ENCODE measurements at places on chromosomes 7 and 10.

- DNase-seq: no peak
Observed at GRCh38 chr10:35308809-35309208, 27.5 kb upstream of the CCNY start.

DNA sequence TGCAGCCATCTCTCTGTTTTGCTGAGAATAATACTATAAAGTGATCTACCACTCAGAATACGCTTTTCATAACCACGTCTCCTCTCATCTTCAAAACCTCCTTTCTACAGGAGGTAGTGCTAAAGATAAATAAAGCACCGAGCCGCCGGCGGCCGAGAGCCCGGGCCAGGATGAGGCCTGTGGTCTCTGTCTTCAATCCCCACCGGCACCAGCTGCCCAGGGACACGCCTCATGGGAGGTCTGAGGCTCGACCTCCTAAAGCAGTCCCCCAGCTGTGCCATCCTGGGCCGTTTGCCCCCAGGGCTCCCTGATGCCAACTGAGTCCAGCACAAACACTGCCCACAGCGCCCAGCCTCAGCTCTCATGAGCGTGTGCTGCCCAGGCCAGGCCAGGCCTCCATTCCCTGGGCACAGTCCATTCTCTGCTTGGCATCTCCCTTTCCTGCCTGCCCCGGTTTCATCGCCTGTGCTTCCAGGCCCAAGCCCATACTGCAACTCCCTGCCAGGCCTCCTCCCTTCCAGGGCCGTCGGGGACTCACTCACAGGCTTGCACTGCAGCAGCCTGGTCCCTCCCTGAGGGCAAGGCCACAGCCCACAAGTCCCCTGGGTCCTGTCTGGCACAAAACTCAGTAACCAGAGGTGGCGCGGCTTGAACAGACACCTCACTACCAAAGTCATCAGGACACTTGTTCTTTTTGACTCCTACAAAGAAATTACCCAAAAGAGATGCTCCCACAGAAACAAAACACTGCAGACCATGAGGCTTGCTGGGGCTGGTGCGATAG lies 2.5 kb downstream of the INTS1 start:
- no peak for DNase-seq

GRCh38 chr10:110502851-110503301 lies 5.2 kb downstream of the DUSP5 start:
- DNase-seq: no peak

- no peak for DNase-seq
Observed at GRCh38 chr7:139915864-139916716, 87.0 kb downstream of the TBXAS1 start.

DNA sequence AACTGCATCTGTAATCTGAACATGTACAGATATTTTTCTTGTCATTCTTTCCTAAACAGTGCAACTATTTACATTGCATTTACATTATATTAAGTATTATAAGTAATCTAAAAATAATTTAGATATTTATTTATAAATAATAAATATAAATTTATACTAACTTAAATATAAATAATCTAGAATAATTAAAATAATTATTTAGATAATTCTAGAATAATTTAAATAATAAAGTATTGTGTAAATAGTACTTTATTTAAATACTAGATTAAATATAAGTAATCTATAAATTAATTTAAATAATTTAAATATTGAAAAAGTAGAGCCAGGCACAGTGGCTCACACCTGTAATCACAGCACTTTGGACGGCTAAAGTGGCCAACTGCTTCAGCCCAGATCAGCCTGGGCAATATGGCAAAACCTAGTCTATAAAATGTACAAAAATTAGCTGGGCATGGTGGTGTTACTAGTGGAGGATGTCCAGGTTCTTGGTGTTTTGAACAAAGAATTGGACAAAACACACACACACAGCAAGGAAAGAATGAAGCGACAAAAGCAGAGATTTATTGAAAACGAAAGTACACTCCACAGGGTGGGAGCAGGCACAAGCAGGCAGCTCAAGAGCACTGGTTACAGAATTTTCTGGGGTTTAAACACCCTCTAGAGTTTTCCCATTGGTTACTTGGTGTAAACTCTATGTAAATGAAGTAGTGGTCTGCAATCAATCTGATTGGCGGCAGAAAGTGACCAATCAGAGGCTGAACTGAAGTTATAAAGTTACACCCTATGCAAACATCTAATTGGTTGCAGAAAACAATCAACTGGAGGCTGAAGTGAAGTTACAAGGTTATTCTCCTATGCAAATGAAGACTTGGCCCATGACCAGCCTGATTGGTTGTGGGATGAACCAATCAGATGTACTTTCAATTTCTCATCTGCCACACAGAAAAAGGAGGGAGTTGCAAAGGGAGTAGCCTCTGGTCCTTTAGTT lies 100.2 kb upstream of the SP4 start:
- DNase-seq: no peak

DNA sequence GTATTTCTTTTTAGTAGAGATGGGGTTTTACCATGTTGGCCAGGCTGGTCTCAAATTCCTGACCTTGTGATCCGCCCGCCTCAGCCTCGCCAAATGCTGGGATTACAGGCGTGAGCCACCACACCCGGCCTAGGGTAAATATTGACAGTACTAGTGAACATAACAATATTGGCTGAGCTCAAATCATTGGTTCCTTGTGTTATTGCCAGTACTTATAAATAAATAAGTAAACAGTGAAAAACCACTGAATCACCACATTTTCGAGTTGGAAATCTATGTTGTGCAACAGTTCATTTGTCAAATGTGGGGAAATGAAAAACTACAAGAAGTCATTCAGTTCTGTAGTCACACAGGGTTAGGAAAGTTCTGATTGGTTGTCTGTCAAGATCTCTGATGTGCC lies 15.8 kb downstream of the RPP30 start:
- no peak for DNase-seq

GRCh38 chr10:21813946-21814345 lies 189.6 kb downstream of the DNAJC1 start:
- no peak for DNase-seq

- no peak for DNase-seq
Observed at GRCh38 chr7:28301148-28301641, 111.1 kb upstream of the CREB5 start.

DNA sequence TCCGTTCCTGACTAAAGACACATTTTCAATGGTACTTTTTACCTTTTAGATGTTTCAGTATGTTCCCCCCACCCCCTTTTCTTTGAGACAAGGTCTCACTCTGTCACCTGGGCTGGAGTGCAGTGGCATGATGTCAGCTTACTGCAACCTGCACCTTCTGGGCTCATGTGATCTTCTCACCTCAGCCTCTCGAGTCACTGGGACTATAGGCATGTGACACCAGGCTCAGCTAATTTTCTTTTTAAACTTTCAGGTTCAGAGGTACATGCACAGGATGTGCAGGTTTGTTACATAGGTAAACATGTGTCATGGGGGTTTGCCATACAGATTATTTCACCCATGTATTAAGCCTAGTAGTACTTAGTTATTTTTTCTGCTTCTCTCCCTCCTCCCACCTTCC lies 99.3 kb upstream of the RPA3 start:
- DNase-seq: no peak

- no peak for DNase-seq
Observed at GRCh38 chr7:115924411-115924810, 106.2 kb downstream of the TFEC start.

GRCh38 chr7:77479536-77480088 lies 57.5 kb upstream of the PTPN12 start:
- DNase-seq: no peak

- no peak for DNase-seq
Observed at GRCh38 chr7:4523219-4523618, 158.9 kb upstream of the FOXK1 start.

DNA sequence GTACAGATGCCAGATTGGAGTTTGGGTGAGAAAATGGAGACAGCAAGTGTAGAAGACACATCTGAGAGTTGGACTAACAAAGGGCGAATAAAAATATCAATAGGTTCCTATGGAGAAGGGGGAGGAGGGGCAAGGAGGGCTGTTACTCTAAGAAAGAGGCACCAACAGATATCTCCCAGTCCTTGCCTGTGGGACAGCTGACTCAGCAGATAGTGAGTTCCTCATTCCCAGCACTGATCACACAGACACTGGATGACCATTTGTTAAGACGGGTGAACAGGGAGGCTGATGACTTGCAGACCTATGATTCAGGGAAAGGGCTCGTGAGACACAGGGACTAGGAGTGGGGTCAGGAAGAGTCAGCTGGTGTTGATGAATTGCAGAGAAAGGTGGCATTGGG lies 5.7 kb upstream of the PRR15 start:
- no peak for DNase-seq

GRCh38 chr10:117412469-117413010 lies 37.3 kb upstream of the PDZD8 start:
- no peak for DNase-seq

DNA sequence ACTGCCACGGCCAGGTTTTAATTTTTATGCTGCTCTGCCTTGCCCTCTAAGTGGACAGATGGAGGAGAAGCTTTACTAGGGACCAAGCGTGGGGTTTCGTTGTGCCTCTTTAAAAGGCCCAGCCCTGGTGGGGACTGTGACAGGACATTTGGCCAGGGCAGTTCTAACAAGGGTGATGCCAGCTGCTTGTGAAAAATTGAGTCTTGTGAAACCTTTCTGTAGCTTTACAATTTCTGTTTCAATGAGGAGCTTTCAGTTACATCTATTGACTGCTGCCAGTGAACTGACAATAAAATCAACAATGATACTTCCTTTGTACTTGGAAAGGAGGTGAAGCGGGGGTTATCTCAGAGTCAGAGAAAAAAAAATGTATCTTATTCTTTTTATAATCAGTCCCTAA lies 233.1 kb upstream of the CSTF2T start:
- no peak for DNase-seq

DNA sequence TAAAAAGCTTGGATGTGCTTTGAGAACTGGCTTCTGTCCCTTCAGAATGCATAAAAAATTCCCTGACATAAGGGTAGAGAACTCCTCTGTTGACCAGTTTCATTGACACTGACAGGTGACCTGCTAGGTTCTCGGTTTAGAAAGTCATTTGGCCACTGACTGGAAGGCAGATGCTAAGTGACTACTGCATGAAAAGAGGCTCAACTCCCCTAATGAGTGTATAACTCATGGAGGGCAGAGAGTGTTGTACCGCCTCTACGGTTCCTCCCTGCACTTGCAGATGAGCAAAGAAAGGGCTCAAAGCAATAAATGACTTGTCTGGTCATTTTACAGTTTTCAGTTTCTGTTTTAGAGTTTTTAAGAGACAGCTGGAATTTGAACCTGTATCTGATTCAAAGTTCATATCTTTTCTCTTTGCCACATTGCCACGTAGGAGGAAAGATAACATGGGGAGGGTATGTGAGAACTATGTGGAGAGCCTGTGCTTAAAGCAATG lies 2.9 kb upstream of the FGL2 start:
- no peak for DNase-seq

DNA sequence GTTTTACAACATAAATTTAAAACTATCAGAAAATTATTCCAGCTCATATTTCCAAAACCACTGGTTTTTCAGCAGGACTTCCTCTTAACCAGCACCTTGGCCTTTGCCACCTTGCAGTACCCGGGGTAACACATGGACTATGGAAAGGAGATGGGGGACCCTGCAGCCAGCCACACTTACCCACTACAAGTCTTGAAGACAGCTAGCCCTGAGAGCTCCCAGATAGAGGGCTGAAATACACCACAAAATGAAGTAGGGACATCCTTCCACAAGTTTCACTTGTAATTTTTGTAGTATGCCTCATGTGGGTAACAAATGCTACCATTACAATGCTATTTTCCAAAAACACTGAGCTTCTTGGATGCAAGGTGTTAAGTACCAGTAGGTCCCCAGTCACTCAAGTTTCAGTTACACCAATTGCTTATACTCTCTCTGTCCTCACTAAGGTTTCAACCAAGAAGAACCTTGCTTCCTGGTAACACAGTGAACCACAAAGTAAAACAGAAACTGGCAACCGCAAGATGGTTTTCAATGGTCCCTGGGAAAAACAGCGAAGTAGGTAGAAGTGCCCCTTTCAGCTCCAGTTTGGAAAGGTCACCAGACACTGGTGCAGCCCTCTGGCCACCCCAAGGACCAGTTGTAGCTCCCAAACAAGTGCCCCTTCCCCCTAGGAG lies 110.9 kb downstream of the SGMS1 start:
- DNase-seq: no peak

DNA sequence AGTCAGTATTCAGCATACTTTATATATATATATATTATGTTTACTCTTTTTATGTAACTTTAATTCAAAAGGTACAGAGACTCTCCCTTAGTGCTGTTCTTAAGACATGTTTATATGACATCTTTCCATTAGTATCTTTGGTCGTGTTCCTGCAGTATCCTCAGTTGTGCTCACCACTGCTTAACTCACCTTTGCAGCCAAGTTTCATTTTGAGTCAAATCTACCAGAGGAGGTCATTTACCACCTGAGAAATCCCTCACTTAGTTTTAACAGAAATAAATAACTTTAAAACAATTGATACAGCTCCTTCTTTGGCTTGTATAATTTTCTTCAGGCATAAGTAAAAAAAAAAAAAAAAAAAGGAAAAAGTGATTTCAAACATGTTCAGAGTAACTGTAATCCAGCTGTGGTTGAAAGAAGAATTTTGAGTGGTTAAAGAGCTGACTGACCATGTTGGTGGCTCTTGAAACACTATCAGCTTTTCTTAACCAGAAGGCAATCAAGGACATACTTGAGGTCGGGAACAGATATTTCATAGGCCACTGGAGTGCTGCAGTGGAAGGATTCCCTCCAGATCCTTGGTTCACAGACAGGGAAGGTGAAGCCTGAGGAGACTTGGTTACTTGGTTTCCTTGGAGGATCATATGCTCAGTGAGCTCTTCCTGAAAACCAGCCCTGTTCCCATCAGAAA lies 116.8 kb downstream of the AUTS2 start:
- no peak for DNase-seq

- no peak for DNase-seq
Observed at GRCh38 chr10:43610636-43611035, 4.4 kb downstream of the ZNF485 start.

DNA sequence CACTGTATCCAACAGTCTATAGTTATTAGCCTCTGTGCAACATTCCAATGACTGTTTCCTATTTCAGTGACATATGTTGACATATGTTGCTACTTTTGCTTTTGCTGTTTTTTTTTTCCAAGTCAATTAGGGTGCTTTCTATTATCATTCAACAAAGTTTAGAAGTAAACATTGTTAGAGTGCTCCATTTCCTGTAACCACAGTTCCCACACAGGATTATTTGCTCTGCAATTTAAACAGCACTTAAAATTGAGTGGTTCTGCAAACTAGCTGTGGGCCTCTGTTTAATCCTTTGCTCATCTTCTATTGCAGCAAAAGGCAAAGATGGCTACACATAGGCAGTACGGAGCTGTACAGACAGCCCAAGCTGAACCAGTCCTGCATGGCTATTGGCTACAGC lies 46.5 kb upstream of the PTN start:
- no peak for DNase-seq

- DNase-seq: no peak
Observed at GRCh38 chr7:107744345-107744750, 406 bp downstream of the CBLL1 start.

Data from T-helper 1 cell (primary cell).